Stimulated activated CD8-positive, alpha-beta memory T cell treated with anti-CD3 and anti-CD28 coated beads, Interleukin-7, amount 100 ng/mL, for 24 hours (primary cell): ENCODE measurements at places on chromosomes 13 and 19.

DNA sequence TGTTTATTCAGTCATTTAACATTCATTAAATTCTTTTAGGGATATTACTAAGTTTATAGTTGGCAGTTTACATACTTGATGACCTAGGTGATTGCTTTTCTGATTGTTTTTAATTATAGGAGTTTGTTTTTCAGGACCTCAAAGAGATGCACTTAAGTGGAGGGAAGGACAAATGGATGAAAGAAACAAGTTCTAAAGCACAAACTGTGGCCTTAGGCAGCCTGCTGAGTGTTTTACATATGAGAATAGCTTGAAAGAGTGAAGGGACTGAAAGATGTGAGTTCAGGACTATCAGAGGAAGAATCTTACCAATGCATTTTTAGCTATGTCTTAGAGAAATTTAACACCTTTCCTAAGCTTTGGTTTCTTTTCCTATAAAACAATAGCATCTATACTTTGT is 402.6 kb downstream of the KLF12 start:
- DNase-seq: no peak

DNA sequence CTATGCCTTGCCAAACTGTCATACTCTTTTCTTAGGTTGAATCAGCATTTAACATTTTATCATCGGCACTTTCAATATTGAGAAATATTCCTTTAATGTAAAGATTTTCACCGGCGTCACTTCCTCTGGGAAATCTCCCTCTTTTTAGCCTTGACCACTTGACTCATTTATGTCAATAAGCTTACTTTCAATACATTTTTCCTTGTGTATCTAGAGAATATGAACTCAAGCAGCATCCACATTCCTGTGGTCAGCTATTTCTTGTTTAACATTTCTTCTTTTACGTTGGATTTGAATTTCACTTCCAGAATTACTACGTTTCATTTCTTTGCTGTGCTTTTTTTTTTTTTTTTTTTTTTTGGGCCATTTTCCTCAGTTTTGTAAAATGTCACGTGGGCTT is 271.2 kb upstream of the HTR2A start:
- DNase-seq: no peak

GRCh38 chr19:44822177-44822576 is 13.3 kb downstream of the BCAM start:
- no peak for DNase-seq

DNA sequence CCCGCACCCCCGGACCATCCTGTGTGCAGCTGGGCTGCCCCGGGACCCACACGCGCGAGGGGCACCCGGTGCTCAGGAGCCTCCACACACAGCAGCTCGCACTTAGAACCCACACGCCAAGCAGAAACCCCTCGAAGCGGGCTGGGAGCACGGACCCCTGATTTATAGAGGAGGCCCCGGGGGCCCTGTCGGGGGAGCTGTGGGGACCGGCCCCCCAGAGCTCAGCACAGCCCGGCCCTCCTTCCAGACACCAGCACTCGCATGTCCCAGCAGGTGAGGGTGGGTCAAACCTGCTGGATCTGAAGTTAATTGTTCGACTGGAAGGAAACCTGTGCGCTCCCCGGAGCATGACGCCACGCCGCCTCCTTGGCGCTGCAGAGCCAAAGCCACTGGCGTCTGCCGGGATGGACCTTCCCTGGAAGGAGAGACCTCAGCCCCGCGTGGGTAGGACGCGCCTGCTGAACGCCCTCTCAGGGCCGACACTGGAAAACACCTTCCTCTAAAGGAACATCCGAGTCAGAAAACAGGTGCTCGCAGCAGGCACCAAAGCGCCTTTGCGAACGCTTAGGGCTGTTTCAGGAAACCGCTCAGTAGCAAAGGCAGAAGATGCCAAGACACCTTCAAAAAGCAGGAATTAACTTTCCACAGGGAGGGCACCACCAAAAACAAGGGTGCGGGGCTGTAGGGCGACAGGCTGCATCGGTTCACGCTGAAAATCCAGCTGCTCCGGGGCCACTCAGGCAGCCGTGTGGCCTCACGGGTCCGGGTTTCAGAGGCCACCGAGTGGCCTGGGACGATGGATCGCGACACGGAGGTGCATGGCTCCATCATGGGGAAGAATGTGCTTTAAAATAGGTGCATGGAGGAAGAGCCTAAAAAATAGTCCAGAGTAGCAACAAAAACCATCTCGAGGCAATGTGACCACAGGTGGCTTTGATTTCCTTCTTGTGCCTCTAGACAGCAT is 37.8 kb upstream of the GRTP1 start:
- DNase-seq: no peak

DNA sequence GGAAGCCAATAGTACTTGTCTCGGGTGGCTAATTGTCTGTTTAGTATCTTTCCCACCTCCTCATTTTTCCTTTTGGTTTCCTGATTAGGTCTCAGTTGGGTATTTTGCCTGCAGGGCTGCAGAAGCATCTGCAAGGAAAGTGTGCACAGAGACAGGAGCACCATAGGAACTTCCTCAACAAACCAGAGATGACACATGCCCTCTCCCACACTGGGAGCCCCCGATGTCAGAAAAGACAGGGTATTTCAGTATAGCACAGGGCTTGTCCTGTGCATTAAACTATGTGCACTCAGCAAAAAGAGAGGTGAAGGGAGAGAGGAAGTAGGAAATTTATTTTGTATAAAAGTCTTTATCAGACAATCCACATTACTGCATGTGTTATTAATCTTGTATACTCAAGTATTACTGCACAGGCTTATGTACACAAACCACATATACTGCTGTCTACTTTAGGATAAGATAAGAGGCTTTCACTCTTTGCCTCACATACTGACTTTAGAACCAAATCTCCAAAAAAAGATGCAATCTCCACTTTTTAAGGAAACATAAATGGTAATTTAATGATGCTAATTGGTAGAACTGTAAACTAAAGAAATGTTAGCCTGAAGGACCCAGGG is 501.0 kb downstream of the FOXO1 start:
- no peak for DNase-seq

GRCh38 chr13:82116422-82116989 is 1765.8 kb downstream of the SLITRK1 start:
- no peak for DNase-seq

- no peak for DNase-seq
Measured at GRCh38 chr19:30587869-30588268, 215.7 kb downstream of the ZNF536 start.

- DNase-seq: no peak
Measured at GRCh38 chr13:95480131-95480545, 72.4 kb upstream of the CLDN10 start.

DNA sequence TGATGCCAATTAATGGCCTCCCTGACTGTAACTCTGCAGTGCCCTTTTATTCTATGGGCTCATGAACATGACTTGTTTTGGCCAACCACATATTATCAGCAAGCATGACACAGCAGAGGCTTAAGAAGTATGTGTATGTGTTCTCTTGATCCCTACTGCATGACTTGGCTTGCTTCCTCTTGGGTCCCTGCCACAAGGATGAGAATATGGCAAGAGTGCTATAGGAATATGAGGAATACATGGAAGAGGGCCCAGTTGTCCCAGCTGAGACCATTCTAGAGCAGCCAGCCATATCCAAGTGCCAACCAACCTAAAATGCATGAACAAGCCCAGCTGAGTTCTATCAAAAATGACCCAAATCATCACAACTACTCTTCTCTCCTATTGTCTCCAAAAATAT is 576.7 kb upstream of the PCDH9 start:
- no peak for DNase-seq

GRCh38 chr19:33950091-33950750 is 153.6 kb downstream of the KCTD15 start:
- no peak for DNase-seq

DNA sequence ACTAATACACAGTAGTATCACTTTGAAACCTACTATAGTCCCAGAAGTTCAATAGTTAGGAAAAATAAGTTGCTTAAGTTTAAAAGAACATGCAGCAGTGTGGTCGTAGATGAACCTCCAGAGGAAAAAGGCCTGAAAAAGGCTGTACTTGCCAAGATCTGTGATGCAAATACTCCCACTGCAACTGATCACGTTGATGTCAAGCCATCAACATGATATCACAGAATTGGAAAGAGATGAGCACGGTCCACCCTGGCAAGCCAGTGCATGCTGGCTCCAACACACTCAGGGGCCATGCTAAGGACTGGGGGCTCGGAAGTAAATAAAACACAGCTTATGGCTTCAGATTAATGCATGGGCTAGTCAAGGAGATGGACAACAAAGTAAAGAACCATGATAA is 71.8 kb upstream of the LRCH1 start:
- no peak for DNase-seq

DNA sequence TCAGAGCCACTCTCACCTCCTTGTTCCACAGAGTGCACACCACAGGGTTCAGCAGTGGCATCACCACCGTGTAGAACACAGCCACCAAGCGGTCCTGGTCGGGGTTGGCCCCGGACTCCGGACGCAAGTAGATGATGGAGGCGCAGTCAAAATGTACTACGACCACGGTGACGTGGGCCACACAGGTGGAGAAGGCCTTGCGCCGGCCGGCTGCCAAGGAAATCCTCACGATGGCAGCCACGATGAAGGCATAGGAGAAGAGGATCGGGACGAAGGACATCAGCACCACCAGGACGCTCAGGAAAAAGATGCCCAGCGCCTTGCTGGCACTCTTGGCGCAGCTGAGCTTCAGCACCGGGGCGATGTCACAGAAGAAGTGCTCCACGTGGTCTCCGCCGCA is 33.9 kb downstream of the SYDE1 start:
- no peak for DNase-seq

GRCh38 chr13:71360041-71360440 is 507.0 kb downstream of the DACH1 start:
- DNase-seq: no peak

GRCh38 chr19:4639531-4640246 is 373 bp downstream of the TNFAIP8L1 start:
- DNase-seq: no peak
